ENCODE measurements at places on chromosomes 1 and 21. TPM values are rescaled to one million over a fixed set of nuclear protein-coding genes. Genes with fewer than 3 reads are reported as not detected.

The CGN gene
- total RNA-seq = 0.31 TPM

The GLIS1 gene
- total RNA-seq = not detected

The GREM2 gene
- 0.57 TPM for total RNA-seq

The ENO1 gene
- total RNA-seq = 2,254 TPM

The GRIK1 gene
- not detected for total RNA-seq

The OR2T29 gene
- total RNA-seq = not detected

The TMEM269 gene
- 1.9 TPM for total RNA-seq

The OPRD1 gene
- not detected for total RNA-seq

GRCh38 chr1:4837752-4838151, 183.3 kb downstream of the AJAP1 start:
- no peak for DNase-seq

DNA sequence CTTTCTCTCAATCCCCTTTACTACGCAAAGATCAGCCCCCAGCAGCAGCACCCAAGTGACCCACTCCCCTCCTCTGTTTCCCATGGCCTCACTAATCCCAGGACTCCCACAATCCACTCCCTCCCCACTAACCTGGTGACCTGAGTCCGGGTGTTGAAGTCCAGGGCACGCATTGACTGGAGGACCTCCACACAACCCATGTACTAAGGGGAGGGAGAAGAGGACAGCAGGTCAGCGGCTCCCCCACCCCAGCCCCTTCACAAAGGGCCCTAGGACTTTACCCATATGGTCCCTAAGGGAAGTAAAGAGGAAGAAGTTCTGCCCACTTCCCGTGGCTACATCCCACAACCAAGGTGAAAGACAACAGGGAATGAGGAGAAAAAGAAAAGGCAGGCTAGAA, 1.3 kb downstream of the SHC1 start:
- DNase-seq = no peak

GRCh38 chr1:18743233-18743632, 112.6 kb downstream of the PAX7 start:
- DNase-seq = no peak

DNA sequence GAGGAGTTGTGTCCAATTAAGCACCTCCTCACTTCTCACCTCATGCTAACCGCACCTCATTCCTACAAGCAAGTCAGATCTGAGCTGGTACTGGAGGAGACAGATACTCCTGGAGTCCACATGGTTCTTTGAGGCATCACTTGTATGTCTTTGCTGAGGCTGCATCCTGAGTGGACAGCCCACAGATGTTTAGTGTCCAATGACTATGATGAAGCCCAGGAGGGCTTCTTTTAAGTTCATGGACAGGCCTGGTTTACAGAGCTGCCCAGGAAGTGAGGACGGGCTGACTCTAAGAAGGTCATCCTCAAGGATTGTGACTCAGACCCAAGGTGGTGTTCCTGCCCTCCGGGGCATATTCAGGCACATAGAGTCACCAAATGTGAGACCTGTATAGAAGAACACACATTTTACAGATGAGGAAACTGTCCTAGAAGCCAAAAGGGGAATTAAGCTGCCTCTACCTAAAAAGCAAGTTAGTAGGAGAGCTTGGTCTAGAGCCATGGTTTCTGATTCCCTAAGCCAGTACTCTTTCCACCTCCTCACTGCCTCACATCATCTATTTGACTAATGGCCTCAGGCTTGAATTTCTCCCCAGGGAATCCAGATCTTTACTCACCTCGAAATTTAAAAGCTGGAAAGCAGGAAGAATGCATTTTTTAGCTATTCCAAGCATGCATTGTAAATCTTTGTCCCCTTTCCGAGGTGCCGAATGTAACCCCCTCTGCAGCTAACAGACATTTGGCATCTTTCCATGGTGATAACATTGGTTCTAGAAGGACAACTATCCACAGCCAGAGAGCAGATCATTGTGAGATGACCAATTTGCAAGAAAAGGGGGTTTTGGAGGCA, 228.1 kb downstream of the OMA1 start:
- DNase-seq = no peak

DNA sequence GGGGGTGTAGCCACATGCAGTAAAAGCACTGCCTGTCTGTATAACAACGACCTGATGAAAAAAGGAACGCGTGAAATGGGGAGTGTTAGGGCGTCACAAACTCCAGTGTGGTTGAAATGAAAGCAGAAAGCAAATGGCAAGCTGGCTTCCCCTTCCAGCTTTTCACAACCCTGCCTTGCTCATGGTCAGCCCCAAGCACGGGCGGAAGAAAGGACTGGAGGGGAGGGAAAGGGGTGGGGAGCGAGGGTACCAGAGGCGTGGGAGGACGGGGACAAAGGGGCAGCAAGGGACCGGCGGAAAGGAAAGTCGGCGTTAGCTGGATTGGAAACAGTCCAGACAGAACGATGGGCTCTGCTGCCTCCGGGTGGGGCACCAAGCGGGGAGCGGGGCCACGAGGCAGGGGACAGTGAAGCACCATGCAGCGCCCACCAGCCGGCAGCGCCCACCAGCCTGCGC, 9.6 kb downstream of the VPS26C start:
- peak; percentile 63 for DNase-seq

GRCh38 chr1:158113759-158114127, 67.0 kb upstream of the CD1D start:
- DNase-seq = no peak

DNA sequence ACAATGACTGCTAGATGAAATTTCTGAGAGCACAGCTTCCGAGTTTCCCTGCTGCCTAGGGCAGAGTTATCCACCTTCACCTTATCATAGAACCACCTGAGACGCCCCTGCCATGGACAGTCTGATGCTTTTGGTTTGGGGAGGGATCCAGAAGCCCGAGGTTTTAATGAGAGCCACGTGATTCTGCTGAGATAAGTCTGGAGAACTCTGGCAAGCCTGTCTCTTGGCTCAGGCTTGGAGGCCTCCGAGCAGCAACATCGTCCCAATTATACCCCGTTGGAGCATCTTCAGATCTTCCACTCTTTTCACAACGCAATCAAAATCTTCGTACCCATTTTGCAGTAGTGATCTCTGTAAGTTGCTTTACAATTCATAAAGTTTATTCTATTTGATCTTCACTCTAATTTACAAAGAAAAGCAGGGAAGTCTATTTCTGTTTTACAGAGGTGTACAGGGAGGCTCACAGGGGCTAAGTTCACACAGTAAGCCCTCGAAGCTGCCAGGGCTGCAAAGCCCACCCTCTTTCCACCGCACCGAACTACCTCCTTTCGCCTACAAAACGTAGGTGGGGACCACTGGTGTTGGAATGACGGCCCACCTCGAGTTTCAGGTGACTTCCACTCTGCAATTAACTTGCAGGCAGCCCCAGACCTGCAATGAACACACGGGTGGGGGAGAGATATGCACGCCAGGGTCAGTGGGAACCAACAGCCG, 513 bp upstream of the HHAT start:
- DNase-seq = no peak

- DNase-seq = no peak
Measured at GRCh38 chr1:8910331-8910730, 31.8 kb upstream of the ENO1 start.

DNA sequence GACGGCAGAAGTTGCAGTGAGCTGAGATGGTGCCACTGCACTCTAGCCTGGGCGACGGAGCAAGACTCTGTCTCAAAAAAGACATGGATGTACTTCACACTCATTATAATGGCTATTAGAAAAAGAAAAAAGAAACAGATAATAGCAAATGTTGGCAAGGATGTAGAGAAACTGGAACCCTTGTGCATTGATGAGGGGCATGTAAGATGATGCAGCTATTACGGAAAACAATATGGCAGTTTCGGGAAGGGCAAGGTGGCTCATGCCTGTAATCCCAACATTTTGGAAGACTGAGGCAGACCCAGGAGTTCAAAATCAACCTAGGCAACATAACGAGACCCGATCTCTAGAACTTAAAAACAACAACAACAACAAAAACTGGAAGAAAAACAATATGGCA, 22.3 kb downstream of the TRIT1 start:
- DNase-seq = no peak

DNA sequence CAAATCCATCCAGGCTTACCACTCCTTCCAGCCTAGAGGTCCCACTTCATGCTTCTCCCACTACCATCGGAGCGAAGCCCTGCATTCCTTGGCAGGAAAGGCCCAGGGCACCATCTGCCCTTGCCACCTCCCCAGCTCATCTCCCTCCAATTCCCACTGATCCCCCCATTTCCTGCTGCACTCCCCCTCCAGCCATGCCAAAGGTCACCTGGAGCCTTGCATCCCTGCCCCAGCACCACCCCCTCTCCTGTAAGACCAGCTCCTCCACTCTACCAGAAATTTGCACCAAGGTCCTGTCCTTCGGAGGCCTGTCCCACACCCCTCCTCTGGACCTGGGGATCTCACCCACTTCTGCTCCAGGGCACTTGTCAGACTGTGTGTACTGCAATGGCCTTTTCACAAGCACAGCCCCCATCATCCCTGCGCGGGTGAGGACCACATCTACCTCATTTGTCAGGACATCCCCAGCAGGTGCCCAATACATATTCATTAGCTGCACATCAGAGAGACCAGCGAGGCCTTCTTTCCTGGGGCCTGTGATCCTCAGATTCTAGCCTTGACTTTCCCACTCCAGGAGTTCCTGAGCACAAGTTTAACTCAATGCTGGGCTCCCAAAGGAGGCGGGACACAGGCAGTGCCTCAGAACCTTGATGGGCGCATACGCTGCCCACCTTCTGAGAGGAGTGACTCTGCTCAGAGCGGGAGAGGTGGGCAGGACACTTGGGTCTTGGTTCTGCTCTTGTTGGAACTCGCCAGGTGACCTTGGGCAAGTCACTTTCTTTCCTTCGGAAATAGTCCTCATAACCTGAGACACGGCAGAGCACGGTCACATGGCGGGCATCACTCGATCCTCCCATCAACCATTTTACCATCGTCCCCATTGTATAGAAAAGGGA, 49.9 kb upstream of the EDN2 start:
- no peak for DNase-seq

GRCh38 chr1:45629035-45629434, 5.2 kb upstream of the CCDC17 start:
- no peak for DNase-seq

GRCh38 chr21:25994758-25995163, 175.8 kb downstream of the APP start:
- no peak for DNase-seq

DNA sequence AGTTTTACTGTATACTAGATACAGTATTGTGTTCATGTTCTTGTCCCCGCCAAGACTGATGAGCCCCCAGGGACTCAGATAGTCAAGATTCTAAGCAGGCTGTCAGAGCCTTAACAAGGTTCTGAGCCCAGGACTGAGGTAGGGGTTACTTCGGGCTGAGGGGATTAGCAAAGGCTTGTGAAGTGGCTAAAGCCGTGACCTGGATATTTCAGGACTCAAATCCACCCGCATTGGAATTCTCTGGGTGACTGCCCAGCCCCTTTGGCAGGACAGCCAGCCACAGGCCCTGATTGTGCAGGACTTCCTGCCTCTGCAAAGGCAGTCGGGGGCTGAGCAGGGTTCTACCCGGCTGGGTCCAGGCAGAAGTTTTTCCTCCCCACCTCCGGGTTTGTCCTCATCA, at the start of gene PLA2G5:
PLA2G5 (plus strand) TSS at position 321 of the 400 bp plus-strand sequence. CDS start 14,637 bp downstream, outside the sequence.
- no peak for DNase-seq

DNA sequence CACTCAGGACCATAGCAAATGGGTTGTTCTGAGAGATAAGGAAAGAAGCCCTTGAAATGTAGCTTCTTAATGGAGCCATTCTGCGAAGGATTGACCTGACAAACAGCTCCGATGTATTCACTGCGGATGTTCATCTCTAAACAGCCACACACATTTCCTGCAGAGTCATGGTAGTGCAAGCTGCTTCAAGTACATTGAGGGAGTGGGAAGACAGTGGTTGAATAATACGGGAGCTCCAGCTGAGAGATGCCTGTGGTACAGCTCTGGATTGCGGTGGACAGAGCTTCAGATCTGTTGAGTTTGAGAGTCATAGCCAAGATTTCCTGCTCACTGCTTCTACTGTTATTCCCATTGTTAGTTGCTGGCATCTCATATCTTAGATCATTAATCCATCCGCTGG, 86.6 kb downstream of the ZBTB18 start:
- DNase-seq = no peak

DNA sequence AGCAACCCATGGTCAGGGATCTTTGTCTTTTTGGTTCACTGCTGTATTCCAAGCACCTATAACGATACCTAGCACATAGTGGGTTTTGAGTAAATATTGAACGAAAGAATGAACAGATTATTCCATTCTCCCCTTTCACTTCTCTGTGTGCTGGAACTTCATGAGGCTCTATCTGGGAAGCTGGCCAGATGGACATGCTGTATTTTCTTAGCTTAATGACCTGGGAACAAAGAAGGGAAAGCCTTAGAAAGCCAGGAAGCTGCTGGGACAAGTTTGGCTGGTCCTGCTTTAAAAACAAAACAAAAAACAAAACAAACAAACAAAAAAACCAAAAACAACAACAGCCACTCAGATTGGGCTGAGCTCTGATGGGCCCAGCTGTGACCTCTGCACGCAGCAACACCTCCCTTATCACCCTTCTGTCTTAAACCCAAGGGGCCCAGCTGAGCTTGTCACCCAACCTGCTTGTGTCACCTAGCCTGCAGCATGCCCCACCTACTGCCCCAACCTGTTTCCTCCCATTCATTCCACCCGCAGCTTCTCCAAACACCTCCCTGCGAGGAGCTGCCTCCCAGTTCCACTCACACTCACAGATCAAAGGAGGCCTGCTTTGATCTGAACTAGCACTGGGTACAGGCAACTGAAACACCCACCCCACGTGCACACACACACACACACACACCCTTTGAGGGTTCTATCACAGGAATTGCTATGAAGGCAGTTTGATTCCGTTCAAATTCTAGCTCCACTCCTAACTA, 37.1 kb downstream of the SLC30A1 start:
- DNase-seq = no peak

DNA sequence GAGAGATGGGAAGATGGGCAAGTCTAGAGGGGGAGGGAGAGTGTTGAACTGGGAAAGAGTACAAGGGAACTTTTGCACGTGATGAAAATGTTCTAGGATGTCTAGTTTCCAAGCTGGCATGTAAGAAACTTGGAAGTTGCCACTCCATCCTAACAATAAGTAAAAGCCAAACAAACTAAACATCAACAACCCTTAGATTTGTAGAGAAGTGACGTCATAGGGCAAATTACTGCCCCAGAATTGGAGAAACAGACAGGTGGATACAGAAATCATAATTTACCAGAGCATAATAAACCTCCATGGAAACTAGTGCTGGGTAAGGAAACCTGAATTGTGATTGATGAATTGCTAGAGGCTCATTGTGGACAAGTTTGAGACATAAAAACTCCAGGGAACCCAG, 14.7 kb upstream of the ZBTB40 start:
- no peak for DNase-seq

- DNase-seq = no peak
Measured at GRCh38 chr1:212982430-212983152, 32.2 kb downstream of the VASH2 start.

GRCh38 chr1:27322569-27323240, 742 bp downstream of the TMEM222 start:
- DNase-seq = peak; percentile 55

DNA sequence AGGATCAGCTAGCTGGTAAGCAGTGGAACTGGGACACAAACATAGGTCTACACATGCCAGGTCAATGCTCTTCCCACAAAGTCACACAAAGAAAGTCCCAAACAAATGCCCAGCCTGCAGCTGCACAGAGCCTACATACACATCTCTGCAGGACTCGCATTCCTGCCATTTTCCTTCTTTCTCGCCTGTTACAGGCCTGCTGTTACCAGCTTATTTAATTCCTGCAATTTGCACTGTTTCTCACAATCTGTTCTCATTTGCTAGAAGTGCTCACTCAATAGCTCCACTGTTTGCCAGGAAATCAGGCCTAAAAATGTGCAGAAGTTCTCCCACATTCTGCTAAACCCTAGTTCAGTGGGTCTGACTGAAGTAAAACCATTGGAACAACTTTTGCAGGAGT, 362.6 kb upstream of the C1orf87 start:
- DNase-seq = no peak

Data from natural killer cell treated with Interleukin-12 subunit alpha and Interleukin-12 subunit beta and Interleukin-15 and Interleukin-18, amount 100 ng/mL, for 72 hours (primary cell).